ENCODE measurements at places on chromosomes 1 and 21. TPM values are rescaled to one million over a fixed set of nuclear protein-coding genes. Genes with fewer than 3 reads are reported as not detected.

DNA sequence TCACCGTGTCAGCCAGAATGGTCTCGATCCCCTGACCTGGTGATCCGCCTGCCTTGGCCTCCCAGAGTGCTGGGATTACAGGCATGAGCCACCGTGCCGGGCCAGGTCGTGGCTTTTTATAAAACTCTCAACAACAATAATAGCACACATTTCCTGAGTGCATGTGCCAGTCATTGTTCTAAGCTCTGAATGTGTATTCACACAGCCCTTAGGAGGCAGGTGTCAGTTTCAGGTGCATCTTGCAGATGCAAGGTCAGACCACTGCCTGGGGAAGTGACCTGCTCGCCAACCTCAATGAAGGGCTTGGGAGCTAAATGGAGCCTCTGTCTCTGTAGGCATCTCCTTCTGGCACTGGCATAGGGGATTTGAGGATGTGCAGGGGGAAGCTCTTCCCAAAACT, 1.6 kb upstream of the LEFTY2 start:
- H3K4me3 ChIP-seq: no peak overlapping the region
- DNase-seq: no peak

Gene VAV3
- total RNA-seq: 1.7 TPM

DNA sequence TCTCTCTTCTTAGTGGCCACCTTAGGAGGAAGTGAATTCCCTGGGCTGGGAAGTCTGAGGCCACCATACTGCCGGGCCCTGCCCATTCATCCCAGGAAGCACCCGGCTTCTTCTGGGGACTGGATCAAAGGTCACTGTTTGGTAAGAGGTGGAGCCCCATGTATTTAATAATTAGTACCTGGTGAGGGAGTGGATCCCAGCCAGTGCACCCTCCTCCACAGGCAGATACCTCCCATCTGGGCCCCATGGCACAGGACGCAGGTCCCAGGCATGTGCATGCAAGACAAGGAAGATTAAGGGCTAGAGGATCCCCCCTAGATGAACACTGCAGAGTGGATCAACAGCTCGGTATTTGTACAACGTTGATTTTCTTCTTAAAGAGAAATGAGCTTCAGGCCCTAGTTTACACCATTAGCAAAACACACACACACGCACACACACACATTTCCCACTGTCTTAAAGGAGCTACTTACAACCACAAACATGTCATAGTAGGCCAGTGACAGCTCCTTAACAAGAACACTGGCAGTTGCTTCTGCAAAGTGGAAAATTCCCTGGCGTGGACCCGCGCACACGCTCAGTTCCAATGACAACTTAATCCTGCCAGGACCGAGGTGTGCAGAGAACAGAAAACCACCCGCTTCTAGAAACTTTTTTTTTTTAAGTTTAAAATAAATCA, 90.7 kb downstream of the MRPL37 start:
- DNase-seq: no peak
- H3K27me3 ChIP-seq: no peaks in the 10 kb centered on the region
- no peak overlapping the region for H3K27ac ChIP-seq

DNA sequence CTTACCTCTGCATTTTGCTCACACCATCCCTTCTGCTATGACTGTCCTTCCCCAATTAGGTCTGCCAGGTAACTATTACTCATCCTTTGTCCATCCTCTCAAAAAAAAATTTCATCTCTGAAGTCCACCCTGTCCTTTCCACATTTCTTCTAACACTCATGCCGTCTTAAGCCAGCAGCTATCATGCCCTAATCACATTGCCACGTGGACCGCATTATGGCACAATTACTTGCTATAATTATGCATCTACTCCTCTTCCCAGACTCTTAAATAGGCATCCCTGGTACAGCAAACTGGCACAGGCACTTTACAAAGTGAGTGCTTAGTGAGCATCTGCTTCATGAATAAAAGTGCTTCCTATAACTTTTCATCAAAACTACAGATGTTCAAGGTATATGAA, 295.4 kb upstream of the ESRRG start:
- H3K36me3 ChIP-seq: no peaks in the 10 kb centered on the region
- H3K27ac ChIP-seq: no peak overlapping the region
- H3K4me3 ChIP-seq: no peak overlapping the region
- DNase-seq: no peak
- H3K27me3 ChIP-seq: no peaks in the 10 kb centered on the region

Gene CFHR4
- total RNA-seq: not detected

DNA sequence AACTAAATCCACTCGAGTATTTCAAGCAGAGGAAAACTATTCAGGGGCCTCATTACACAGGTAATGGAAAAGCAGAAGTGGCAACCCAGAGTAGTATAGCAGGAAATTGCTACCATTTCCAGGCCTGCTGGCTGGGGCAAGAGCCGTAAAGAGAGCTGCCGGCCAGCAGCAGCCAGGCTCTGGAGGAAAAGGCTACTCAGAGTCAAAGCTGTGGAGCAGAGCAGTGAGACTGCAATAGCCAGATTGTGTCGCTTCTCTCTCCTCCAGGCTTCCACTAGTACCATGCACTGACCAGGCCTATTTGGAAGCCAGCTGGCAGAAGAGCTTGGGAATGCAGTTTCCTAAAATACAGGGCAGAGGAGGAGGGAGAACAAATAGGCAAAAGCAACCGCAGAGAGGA, 155.5 kb downstream of the OMA1 start:
- H3K4me3 ChIP-seq: no peak overlapping the region
- DNase-seq: no peak
- no peak overlapping the region for H3K27ac ChIP-seq
- no peaks in the 10 kb centered on the region for H3K36me3 ChIP-seq

DNA sequence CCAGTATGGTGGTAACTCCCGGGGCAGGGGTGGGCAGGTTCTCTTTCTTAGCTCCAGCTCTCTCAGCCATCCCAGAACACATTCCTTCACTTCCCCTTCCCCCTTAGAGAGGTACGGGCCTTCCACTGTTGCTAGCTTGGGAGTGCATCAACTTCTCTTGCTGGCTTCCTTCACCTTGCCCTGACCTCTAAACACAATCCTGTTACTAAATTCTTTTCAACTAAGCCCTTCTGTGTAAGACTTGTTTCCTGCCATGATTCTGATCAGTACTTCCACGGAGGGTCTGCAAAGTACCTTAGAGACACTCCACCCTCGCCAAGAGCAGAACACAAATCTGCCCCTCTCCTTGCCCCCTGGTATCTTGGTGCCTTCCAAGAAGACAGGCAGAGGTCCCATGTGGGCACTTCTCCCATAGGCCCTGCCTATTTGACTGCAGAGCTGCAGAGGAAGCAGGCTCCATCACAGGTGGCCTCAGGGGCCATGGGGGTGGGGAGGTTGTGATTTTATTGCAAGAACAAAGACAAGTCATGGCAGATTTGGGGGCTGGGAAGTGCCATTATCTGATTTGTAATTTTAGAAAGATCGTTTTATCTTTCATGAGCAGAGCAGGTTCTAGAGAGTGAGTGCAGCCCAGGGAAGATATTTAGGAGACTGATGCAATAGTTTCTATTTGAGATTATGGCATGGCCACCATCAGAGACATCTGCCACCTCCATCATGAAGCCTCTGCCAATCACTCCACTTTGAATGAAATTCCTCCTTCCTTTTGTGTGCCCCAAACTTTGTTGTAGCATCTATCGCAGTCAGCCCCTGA, 182.5 kb upstream of the JUN start:
- H3K36me3 ChIP-seq: no peaks in the 10 kb centered on the region
- H3K4me1 ChIP-seq: no peaks in the 10 kb centered on the region
- H3K27ac ChIP-seq: no peak overlapping the region
- H3K27me3 ChIP-seq: no peaks in the 10 kb centered on the region
- no peak overlapping the region for H3K4me3 ChIP-seq

- no peaks in the 10 kb centered on the region for H3K4me1 ChIP-seq
- no peak overlapping the region for H3K4me3 ChIP-seq
- no peaks in the 10 kb centered on the region for H3K27me3 ChIP-seq
Observed at GRCh38 chr1:17614586-17614985, 75.1 kb downstream of the ARHGEF10L start.

GRCh38 chr21:36749935-36750575, 51.1 kb downstream of the SIM2 start:
- no peak overlapping the region for H3K4me3 ChIP-seq
- H3K36me3 ChIP-seq: no peaks in the 10 kb centered on the region
- no peaks in the 10 kb centered on the region for H3K4me1 ChIP-seq
- no peak for DNase-seq
- H3K27me3 ChIP-seq: no peaks in the 10 kb centered on the region

DNA sequence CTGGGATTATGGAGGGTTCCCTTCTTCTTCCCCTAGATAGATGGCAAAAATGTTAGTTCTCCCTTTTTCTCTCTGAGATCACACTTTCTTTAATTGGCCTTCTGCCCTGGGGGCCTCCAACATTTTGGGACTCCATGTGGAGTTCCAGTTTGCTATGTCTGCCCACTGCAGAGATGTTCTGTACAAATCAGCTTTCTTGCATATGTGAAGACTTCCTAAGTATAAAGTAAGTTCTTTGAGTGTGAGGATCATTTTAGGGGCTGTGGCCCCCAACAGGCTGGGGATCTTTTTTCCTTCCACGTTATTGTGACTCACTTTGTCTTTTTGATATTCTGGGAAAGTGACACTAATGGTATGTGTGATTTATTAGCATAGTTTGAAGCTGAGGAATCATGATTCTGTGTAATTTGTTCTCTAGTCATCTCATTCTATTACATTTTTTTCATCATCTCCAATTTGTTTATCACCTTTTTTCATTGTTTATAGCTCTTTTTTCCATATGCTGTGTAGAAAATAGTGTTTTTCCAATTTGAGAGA, 48.2 kb downstream of the HHAT start:
- H3K27ac ChIP-seq: no peak overlapping the region
- DNase-seq: no peak
- H3K4me3 ChIP-seq: no peak overlapping the region
- H3K36me3 ChIP-seq: no peaks in the 10 kb centered on the region
- H3K4me1 ChIP-seq: peaks cover 38% of the 10 kb centered on the region
- H3K27me3 ChIP-seq: no peaks in the 10 kb centered on the region

DNA sequence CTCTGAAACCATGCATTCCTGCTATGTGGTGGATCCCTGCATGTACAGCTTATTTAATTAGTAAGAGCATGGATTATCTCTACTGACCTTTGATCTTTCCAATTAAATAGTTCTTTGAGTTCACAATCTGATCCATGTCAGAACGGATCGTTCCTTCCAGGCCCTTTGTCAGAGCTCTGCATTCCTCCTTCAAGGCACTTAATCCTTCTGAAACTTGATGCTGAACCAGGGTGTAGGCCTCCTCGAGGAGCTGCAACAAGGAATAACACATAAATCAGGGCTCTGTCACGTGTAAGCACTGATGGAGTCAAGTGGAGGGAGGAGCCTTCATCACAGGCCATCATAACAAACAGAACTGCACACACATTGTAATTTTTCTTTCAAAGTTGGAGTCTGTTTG, 68.4 kb upstream of the EDEM3 start:
- peaks cover 13% of the 10 kb centered on the region for H3K4me1 ChIP-seq
- no peaks in the 10 kb centered on the region for H3K36me3 ChIP-seq
- H3K4me3 ChIP-seq: no peak overlapping the region
- no peak overlapping the region for H3K27ac ChIP-seq
- DNase-seq: no peak
- H3K27me3 ChIP-seq: no peaks in the 10 kb centered on the region

GRCh38 chr1:190479516-190479915, 1.9 kb upstream of the BRINP3 start:
- 0 out of 2 replicates have a peak overlapping the region, but pooled peaks have one; percentile 44 for H3K4me3 ChIP-seq
- no peak overlapping the region for H3K27ac ChIP-seq
- no peaks in the 10 kb centered on the region for H3K36me3 ChIP-seq
- H3K4me1 ChIP-seq: no peaks in the 10 kb centered on the region
- no peaks in the 10 kb centered on the region for H3K27me3 ChIP-seq

Gene EDN2
- 0.48 TPM for total RNA-seq

Gene MEAF6
- 88.7 TPM for total RNA-seq

- H3K27me3 ChIP-seq: no peaks in the 10 kb centered on the region
- H3K36me3 ChIP-seq: no peaks in the 10 kb centered on the region
- H3K27ac ChIP-seq: peak overlapping the region; percentile 55
- DNase-seq: no peak
- H3K4me1 ChIP-seq: peaks cover 43% of the 10 kb centered on the region
Observed at GRCh38 chr1:172531412-172532182, 1.4 kb upstream of the SUCO start.

- H3K4me3 ChIP-seq: no peak overlapping the region
- H3K27me3 ChIP-seq: no peaks in the 10 kb centered on the region
Observed at GRCh38 chr1:174964261-174964971, 35.3 kb upstream of the CACYBP start.

- H3K4me3 ChIP-seq: peak overlapping the region; percentile 40
- DNase-seq: peak; percentile 96
- peak overlapping the region; percentile 93 for H3K27ac ChIP-seq
Observed at GRCh38 chr1:25568090-25568833, 24.9 kb downstream of the LDLRAP1 start.

- peaks cover 20% of the 10 kb centered on the region for H3K4me1 ChIP-seq
- H3K27me3 ChIP-seq: no peaks in the 10 kb centered on the region
- H3K4me3 ChIP-seq: peak overlapping the region; percentile 92
- no peak for DNase-seq
- H3K36me3 ChIP-seq: peaks cover 17% of the 10 kb centered on the region
Observed at GRCh38 chr1:111754984-111755330, 744 bp upstream of the DDX20 start.

DNA sequence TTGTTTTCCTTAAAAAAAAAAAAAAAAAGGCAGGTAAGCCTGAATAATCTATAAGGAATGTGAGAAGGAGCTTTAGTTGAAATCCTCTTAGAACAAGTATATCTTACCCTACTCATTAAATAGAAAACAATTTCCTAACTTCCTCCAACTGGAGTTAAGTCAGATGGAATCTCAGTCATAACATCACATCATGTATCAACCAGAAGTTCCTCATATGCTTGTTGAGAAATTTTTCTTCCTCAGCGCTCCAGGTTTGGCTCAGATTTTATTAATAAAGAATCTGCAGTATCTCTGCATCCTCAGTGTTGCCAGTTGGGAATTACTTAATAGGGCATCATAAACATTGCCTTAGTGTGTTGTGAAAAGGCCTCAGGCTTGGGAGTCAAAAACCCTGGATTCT, 37.6 kb downstream of the DUSP10 start:
- peak overlapping the region; percentile 53 for H3K27ac ChIP-seq
- no peak for DNase-seq
- peaks cover 15% of the 10 kb centered on the region for H3K36me3 ChIP-seq
- no peaks in the 10 kb centered on the region for H3K27me3 ChIP-seq
- H3K4me3 ChIP-seq: no peak overlapping the region
- H3K4me1 ChIP-seq: peaks cover 6% of the 10 kb centered on the region

DNA sequence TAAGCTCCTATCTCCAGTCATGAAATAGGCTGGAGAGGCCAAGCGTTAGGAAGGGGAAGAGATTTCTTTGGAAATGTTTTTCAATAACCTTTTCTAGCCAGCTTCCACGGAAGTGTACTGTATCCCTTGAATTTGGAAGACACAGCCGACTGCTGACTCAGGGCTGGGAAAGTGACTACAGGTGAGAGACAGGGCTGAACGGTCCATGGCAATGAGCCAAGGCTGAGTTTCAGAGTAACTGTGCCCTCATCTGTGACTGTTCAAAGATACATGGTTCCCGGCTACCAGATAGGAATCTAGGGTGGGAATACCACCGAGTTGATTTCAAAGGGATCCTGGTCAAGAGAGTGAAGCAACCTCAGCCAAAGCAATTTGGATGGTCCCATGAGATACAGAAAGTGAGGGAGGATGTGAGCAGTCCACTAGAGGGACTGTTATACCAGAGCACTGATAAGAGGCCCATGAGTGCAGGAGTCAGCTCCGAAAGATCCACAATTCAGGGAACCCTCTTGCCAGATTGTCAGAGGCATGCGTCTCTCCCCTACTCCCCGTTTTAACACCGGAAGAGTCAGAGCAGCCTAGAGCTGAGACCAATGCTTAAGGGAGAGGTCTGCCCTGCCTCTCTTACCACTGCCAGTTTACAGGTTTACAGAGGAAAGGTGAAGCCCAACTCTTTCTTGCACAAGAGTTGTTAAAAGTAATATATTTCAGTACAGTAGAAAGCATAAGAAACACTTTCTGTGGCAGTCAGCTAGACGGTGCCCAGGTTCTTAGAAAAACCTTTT, 3.2 kb upstream of the KRTAP19-8 start:
- no peaks in the 10 kb centered on the region for H3K4me1 ChIP-seq
- no peaks in the 10 kb centered on the region for H3K36me3 ChIP-seq
- no peak for DNase-seq
